ENCODE measurements at places on chromosomes 6 and 20. TPM values are rescaled to one million over a fixed set of nuclear protein-coding genes. Genes with fewer than 3 reads are reported as not detected.

SLC35D3 gene
- polyA plus RNA-seq, result not detected

SMAP1 gene
- polyA plus RNA-seq, result 14.8 TPM

HTR1E gene
- polyA plus RNA-seq, result not detected

RNF39 gene
- polyA plus RNA-seq, result not detected

ANKRD6 gene
- 0.12 TPM for polyA plus RNA-seq

PSORS1C2 gene
- polyA plus RNA-seq, result not detected

ADGRF4 gene
- polyA plus RNA-seq, result 0.02 TPM

KCNB1 gene
- polyA plus RNA-seq, result not detected

THBS2 gene
- 97.3 TPM for polyA plus RNA-seq

ADGB gene
- polyA plus RNA-seq, result not detected

DTD1 gene
- 59.6 TPM for polyA plus RNA-seq

WFDC10B gene
- polyA plus RNA-seq, result not detected

TBXT gene
- polyA plus RNA-seq, result not detected

NKX2-4 gene
- not detected for polyA plus RNA-seq

ZNF311 gene
- polyA plus RNA-seq, result 0.27 TPM

- H3K27me3 ChIP-seq, result no peaks in the 10 kb centered on the region
- no peaks in the 10 kb centered on the region for H3K36me3 ChIP-seq
- H3K27ac ChIP-seq, result no peak overlapping the region
- H3K4me1 ChIP-seq, result peaks cover 13% of the 10 kb centered on the region
Observed at GRCh38 chr6:74073429-74073828, 377.4 kb downstream of the CD109 start.

GRCh38 chr20:49482621-49483017 is at the start of gene KCNB1:
TSS of gene KCNB1 (minus strand) at chr20:49482668. CDS start at chr20:49482480, 188 bp downstream.
- peaks cover 65% of the 10 kb centered on the region for H3K27me3 ChIP-seq
- peak; percentile 21 for DNase-seq
- no peak within 1 kb of the TSS for H3K4me3 ChIP-seq
- no peaks in the 10 kb centered on the region for H3K36me3 ChIP-seq
- H3K4me1 ChIP-seq, result no peaks in the 10 kb centered on the region

DNA sequence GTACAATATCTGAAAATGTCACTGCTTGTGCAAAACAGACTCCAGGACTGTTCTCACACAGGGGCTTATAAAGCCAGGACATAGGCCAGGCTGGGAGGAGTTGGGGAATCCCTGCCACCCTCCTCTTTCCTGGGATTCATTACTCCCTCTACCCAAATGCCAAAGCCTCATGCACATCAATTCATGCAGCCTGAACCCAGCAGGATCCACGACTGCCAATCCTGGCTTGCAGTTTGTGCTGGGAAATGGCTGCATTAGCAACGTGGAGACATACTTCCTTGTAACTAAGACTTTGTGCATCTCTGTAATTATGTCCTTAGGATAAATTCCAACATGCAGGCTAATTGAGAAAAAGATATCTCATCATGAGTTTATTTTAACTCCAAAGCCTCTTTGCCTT is 143.8 kb downstream of the SYCP2 start:
- no peaks in the 10 kb centered on the region for H3K27me3 ChIP-seq
- H3K36me3 ChIP-seq, result no peaks in the 10 kb centered on the region
- H3K4me1 ChIP-seq, result no peaks in the 10 kb centered on the region
- no peak for DNase-seq

DNA sequence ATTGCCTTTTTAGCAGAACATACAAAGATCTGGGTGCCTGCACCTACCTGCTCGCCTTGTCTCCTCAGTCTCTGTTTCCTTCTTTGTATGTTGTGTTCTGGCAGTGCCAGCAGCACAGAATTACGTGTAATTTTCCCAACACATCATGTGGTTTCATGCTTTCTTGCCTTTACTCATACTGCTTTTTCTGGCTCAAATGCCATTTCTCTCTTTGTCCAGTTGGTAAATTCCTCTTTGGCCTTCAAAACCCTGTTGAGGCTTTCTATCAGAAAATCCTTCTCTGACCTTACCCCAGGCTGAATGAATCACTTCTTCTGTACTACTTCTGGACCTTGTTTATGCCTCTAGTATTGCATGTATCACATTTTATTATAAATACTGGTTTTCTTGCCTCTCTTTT is 31.8 kb downstream of the L3MBTL3 start:
- H3K27ac ChIP-seq, result no peak overlapping the region
- peaks cover 9% of the 10 kb centered on the region for H3K4me1 ChIP-seq
- H3K4me3 ChIP-seq, result no peak overlapping the region

DNA sequence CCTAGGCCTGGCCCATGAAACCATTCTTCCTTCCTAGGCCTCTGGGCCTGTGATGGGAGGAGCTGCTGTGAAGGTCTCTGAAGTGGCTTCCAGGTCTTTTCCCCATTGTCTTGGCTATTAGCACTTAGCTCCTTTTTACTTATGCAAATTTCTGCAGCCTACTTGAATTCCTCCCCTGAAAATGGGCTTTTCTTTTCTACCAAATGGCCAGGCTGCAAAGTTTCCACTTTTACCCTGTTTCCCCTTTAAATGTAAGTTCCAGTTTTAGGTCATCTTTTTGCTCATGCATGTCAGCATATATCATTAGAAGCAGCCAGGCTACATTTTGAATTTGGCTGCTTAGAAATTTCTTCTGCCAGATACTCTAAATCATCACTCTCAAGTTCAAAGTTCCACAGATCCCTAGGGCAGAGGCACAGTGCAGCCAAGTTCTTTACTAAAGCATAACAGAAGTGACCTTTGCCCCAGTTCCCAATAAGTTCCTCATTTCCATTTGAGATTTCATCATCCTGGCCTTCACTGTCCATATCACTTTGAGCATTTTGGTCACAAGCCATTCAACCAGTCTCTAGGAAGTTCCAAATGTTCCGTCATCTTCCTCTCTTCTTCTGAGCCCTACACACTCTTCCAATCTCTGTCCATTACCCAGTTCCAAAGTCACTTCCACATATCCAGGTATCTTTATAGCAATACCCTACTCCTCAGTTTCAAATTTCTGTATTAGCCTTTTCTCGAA is 71.9 kb downstream of the TBC1D7 start:
- H3K4me3 ChIP-seq, result no peak overlapping the region
- no peaks in the 10 kb centered on the region for H3K4me1 ChIP-seq
- peaks cover 5% of the 10 kb centered on the region for H3K27me3 ChIP-seq
- no peaks in the 10 kb centered on the region for H3K36me3 ChIP-seq
- no peak for DNase-seq

GRCh38 chr6:117149324-117149723 is 116.0 kb upstream of the VGLL2 start:
- H3K4me1 ChIP-seq, result no peaks in the 10 kb centered on the region
- no peak overlapping the region for H3K27ac ChIP-seq
- no peak for DNase-seq
- H3K4me3 ChIP-seq, result no peak overlapping the region
- H3K36me3 ChIP-seq, result no peaks in the 10 kb centered on the region
- H3K27me3 ChIP-seq, result no peaks in the 10 kb centered on the region

- no peaks in the 10 kb centered on the region for H3K4me1 ChIP-seq
- no peak overlapping the region for H3K27ac ChIP-seq
- DNase-seq, result peak; percentile 61
- H3K4me3 ChIP-seq, result no peak overlapping the region
- no peaks in the 10 kb centered on the region for H3K27me3 ChIP-seq
Observed at GRCh38 chr6:37021356-37022129, 16.1 kb downstream of the FGD2 start.

GRCh38 chr6:109052852-109053251 is 41.8 kb downstream of the SESN1 start:
- peaks cover 1% of the 10 kb centered on the region for H3K4me1 ChIP-seq
- DNase-seq, result no peak
- no peaks in the 10 kb centered on the region for H3K27me3 ChIP-seq
- H3K4me3 ChIP-seq, result no peak overlapping the region

GRCh38 chr20:41334443-41335421 is 5.9 kb upstream of the LPIN3 start:
- DNase-seq, result peak; percentile 72
- H3K36me3 ChIP-seq, result no peaks in the 10 kb centered on the region
- H3K27me3 ChIP-seq, result no peaks in the 10 kb centered on the region
- peak overlapping the region; percentile 81 for H3K27ac ChIP-seq
- peaks cover 26% of the 10 kb centered on the region for H3K4me1 ChIP-seq

DNA sequence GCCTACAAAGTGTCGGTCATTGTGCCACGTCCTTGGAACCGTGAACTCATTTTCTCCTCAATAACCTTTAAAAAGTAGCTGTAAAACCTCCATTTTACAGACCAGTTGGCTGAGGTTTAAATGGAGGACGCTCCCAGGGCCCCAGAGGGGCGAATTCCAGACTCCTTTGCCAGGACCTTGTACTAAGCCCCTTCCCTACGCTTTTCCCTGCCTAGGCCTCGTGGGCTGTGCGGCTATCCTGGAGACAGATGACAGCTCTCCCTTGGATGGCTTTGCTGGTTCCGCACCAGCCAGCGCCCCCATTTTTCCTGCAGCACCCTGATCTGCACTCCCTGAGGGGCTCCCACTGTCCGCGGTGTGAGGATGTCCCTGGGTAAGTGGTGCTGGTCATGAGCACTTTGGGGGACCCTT is 12.1 kb upstream of the SNHG17 start:
- H3K4me3 ChIP-seq, result peak overlapping the region; percentile 76
- peaks cover 27% of the 10 kb centered on the region for H3K36me3 ChIP-seq

DNA sequence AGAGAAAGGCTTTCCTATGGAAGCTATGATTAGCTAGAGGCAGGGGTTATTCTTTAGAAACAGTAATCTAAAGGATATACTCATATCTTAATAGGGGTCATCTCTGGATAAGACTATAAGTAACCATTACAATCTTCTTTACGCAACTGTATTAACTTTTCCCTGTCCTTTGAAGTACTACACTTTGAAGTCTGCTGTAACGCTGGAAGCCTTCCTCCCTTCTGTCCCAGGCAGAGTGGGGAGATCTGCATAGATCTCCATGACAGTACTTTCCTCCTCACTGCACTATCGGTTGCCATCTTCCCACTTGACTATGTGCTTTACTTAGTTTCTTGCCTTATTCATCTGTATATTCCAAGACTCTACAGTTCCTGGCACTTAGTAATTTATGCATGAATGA is 20.1 kb downstream of the SLC35B3 start:
- no peaks in the 10 kb centered on the region for H3K27me3 ChIP-seq

GRCh38 chr20:26308961-26309360 is 612.3 kb upstream of the ZNF337 start:
- no peak overlapping the region for H3K27ac ChIP-seq
- no peaks in the 10 kb centered on the region for H3K27me3 ChIP-seq
- no peak overlapping the region for H3K4me3 ChIP-seq
- no peaks in the 10 kb centered on the region for H3K36me3 ChIP-seq

DNA sequence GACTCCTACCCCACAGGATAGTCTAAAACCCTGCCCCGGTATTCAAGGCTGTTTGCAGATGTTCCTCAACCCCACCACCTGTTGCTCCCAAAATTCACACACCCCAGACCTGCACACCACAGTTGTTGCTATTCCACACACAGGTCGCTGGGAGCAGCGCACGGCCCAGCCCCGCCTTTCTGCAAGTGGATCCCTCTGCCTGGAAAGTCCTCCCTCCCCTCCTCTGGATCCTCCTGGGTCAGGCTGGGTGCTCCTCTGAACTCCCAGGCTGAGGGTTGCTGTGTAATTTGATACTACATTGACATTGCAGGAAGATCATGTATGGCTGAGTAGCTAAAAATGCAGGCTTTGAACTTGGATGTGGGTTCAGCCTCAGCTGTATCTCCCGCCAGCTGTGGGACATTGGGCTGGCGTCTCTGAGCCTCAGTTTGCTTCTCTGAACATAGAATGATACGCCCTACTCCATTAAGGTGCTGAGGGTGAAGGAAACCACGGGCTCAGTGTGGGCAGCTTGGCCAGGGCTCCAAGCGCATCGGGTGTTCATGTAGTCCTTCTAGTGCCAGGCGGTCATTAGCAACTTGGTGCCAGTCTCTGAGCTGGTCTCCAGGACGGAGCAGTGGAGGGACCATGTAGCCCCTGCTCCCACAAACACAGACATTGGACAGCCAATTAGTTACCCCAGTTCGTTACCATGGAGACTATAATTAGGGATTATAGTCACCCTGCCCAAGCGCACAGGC is 13.9 kb upstream of the CCN5 start:
- no peak overlapping the region for H3K4me3 ChIP-seq
- no peaks in the 10 kb centered on the region for H3K36me3 ChIP-seq
- DNase-seq, result peak; percentile 19

DNA sequence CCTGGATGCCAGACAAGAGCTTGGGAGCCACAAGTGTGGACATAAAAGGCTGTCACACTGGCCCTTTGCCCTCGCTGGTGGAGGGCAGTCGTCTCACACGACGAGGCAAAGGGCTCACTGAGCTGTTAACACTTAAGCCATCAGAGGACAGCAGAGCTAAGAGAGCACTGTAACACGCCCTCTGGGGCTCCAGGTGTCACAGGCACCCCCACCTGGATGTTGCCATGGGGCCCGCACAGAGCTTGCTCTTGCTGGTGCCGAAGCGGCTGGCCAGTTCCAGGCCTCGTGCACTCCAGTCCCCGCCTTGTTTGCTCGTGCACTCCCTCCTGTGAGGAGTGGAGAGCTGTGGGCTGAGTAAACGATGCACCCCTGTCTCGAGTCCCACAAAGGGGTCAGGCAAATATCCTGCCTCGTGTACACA is 37.4 kb downstream of the SLC35D3 start:
- H3K4me1 ChIP-seq, result peaks cover 2% of the 10 kb centered on the region
- DNase-seq, result no peak
- H3K36me3 ChIP-seq, result no peaks in the 10 kb centered on the region
- peaks cover 8% of the 10 kb centered on the region for H3K27me3 ChIP-seq

DNA sequence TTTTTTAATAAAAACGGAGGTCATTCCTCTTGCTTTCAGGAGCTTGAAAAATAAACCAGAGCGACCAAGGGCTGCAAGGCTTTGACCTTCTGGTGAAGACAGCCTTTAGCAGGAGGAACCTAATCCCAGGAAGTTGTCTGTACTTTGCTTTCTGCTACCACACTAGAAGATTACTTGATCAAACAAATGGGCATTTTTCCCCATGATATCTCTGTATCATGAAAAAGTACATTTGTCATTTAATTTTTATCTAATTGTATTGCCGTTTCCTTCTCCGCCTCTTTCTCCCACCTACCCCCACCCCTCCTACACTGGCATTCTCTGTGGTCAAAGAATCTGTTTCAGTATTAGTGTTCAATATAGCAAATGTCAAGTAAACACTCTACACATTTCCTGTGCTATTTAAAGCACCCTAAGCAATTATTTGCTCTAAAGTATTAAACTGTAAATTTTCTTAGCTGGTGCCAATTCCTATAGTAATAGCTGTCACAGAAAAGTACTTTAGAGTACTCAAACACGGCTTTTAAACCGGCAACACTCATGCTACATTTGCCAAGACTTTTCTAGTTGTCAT is 29.7 kb downstream of the ATXN1 start:
- H3K27ac ChIP-seq, result no peak overlapping the region
- H3K4me1 ChIP-seq, result peaks cover 13% of the 10 kb centered on the region
- H3K27me3 ChIP-seq, result no peaks in the 10 kb centered on the region
- H3K4me3 ChIP-seq, result no peak overlapping the region
- no peak for DNase-seq

GRCh38 chr6:36955136-36955535 is 598 bp downstream of the PI16 start:
- peaks cover 3% of the 10 kb centered on the region for H3K27me3 ChIP-seq
- no peaks in the 10 kb centered on the region for H3K36me3 ChIP-seq
- no peak overlapping the region for H3K4me3 ChIP-seq
- H3K4me1 ChIP-seq, result no peaks in the 10 kb centered on the region

GRCh38 chr20:55953201-55953600 is 52.1 kb downstream of the CBLN4 start:
- no peak overlapping the region for H3K4me3 ChIP-seq
- no peak for DNase-seq
- H3K36me3 ChIP-seq, result no peaks in the 10 kb centered on the region

GRCh38 chr6:150372051-150372450 is 3.2 kb downstream of the IYD start:
- H3K27me3 ChIP-seq, result peaks cover 1% of the 10 kb centered on the region
- H3K4me1 ChIP-seq, result no peaks in the 10 kb centered on the region
- no peak overlapping the region for H3K27ac ChIP-seq

- H3K27me3 ChIP-seq, result peaks cover 13% of the 10 kb centered on the region
- no peak overlapping the region for H3K27ac ChIP-seq
- H3K4me3 ChIP-seq, result no peak overlapping the region
- no peaks in the 10 kb centered on the region for H3K4me1 ChIP-seq
- DNase-seq, result no peak
Observed at GRCh38 chr20:17430125-17430950, 100.8 kb downstream of the BFSP1 start.
